ENCODE measurements at places on chromosomes 1 and 21.

- peak; percentile 42 for DNase-seq
These were observed 48.2 kb upstream of the TNFSF4 start for GRCh38 chr1:173255214-173255813.

- DNase-seq, result peak; percentile 15
These were observed 158.5 kb upstream of the LMO4 start for GRCh38 chr1:87170157-87170556.

DNA sequence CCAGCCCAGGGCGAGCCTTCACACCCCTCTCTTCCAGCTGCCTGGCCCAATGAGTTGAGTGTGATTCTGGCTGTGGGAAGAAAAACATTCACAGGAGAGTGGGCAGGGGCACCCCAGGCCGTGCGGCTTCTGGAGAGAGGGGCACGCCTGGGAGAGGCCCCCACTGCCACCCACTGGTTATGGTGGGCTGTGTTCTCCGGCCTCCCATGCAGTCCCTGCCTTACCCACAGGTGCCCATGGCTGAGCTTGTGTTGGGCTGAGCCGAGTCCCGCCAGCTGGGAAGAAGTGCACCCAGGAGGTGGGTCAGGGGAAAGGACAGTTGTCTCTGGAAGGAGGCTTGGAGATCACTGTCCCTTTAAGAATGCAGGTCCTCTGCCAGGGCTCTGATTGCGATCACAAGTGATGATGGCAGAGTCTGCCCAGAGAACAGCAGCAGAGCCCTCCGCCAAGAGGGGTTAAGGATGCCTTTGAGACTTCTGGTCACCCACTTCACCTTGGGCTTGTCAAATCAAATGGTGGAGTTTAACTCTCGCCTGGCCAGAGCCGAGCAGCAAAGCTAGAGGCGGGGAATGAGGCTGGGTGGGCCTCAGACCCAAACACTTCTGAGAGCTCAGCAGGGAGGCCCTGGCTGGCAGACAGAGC, 124.7 kb upstream of the ARHGEF16 start:
- DNase-seq, result no peak

DNA sequence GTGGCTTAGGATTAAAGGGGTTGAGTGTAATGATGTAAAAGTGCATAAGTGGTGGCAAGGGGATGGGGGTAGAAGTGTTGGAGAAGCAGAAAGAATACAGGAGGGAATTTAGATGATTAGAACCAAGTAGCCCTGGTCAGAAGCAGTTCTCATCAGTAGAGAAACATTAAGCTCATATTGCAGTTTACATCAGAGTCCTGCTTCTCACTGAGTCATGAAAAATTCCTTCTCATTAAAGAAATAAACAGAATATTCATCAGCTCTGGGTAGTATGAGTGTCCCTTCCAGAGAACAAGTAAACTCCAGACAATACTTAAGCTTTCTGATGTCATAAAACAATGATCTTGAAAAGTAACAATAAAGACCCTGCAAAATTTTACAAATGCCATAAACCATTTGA, 36.5 kb downstream of the LRRIQ3 start:
- DNase-seq, result no peak

DNA sequence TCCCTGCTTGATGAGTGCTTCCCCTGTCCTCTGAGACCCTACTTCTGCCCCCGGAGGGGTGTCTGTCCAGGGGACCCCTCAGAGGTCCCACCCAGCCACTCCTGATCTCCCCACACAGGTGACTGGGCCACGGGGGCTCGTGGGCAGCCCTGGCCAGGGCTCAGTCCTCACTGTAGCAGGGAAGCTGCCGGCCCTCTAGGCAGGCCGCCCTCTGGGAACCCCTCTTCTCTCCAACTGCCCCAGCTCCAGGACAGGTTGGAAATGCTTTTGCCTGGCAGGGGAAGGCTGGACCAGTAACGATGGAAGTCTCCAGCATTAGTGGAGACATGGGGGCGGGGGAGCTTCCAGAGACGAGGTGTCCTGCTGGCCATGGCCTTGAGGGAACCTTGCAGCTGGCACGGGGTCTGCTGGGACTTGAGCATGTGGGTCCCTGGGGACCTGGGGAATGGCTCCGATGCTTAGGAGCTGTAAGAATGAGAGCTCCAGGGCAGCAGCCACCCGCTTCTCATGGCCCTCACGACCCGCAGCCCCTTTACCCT, 3.1 kb upstream of the FNDC10 start:
- no peak for DNase-seq

GRCh38 chr1:225980005-225980836, 18.9 kb downstream of the SDE2 start:
- no peak for DNase-seq

GRCh38 chr1:156481527-156481926, 19.0 kb downstream of the MEF2D start:
- DNase-seq, result no peak

- DNase-seq, result no peak
These were observed 37.4 kb downstream of the NCF2 start for GRCh38 chr1:183552891-183553290.

- no peak for DNase-seq
These were observed 77.9 kb downstream of the ADARB1 start for GRCh38 chr21:45152265-45152746.

GRCh38 chr1:224739997-224740684, 124.0 kb downstream of the CNIH3 start:
- no peak for DNase-seq

DNA sequence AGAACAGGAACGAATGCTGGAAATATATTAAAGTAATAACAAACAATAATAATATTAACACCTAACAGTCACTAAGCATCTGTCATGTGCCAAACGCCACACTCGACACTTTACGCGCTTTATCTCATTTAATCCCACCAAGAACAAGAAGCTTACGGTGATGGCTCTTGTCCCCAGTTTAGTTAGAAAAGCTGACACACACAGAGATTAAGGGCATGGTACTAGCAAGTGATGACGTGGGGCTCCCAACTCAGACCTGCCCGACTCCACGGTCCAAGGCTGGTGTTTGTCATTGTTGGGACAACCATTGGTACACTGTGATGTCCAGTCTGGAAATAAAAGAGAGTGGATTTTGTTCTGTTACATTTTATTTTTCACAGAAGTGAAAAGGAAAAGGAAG, 41.1 kb upstream of the KIF26B start:
- DNase-seq, result no peak

- no peak for DNase-seq
These were observed 24.0 kb upstream of the CDK18 start for GRCh38 chr1:205480349-205480985.

DNA sequence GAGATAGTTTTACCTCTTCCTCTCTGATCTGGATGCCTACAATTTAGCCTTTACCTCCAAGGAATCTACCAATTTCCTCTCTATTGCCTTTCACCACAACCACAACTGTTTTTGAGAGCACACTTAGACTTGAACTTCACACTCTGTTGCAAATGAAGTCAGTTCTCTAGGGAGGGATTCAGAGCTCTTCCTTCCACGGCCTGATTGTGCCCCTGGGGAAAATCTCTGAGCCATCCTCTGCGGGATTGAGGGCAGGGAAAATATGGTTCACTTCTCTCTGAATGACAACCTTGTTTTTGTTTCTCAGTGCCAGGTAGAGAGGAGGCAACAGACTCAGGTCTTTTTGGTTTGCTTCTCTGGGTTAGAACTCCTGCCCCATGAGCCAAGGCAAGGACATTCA, 35.4 kb upstream of the BCL10 start:
- DNase-seq, result no peak

- no peak for DNase-seq
These were observed 7.9 kb downstream of the LHX4 start for GRCh38 chr1:180237869-180238476.

GRCh38 chr1:64631346-64632034, 113.4 kb upstream of the RAVER2 start:
- DNase-seq, result no peak

- peak; percentile 54 for DNase-seq
These were observed 21.9 kb downstream of the UBE2Q1 start for GRCh38 chr1:154536570-154536969.

DNA sequence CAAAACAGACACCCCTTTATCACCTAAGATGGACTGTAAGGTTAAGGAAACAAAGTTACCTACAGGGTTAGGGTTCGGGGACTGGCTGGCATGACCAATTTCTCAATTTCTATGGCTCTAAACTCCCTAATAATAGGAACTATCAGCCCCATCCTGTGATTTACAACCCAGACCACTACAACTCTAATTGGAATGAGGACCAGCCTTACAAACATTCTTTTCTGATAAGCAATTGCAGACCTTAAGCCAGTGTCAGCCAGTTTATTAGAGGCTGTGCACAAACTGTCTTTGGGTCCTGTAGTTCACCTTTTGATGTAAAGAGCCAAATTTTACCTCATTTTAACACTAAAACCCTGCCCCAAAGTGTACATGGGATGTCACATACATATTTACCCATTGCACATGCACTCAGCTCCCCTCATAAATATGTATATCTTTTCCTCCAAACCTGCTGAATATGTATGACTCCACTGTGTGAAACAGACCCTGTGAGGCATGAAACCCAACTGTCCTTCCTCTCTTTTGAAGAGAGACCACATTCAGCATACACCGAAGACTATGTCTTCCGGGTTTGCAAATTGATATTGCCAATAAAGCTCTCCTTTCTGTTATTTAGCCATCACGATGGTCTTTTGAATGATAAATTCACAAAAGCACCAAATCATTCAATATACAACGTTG, 7.3 kb upstream of the APP start:
- peak; percentile 51 for DNase-seq

- no peak for DNase-seq
These were observed 9.0 kb upstream of the TBX19 start for GRCh38 chr1:168271636-168272035.

DNA sequence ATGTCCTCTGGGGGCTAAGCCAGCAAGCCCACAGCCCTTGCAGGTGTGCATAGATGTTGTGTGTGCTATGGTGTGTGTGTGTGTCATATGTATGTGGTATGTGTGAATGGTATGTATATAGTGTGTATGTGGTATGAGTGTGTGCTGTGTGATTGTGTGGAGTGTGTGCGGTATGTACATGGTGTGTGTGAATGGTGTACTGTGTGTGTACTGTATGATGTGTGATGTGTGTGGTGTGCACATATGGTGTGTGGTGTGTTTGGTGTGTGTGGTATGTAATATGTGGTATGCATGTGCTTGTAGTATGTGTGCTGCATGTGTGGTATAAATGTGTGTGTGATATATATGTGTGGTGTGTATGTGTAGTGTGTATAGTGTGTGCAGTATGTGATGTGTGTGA, 107.0 kb downstream of the CAPN8 start:
- DNase-seq, result no peak

DNA sequence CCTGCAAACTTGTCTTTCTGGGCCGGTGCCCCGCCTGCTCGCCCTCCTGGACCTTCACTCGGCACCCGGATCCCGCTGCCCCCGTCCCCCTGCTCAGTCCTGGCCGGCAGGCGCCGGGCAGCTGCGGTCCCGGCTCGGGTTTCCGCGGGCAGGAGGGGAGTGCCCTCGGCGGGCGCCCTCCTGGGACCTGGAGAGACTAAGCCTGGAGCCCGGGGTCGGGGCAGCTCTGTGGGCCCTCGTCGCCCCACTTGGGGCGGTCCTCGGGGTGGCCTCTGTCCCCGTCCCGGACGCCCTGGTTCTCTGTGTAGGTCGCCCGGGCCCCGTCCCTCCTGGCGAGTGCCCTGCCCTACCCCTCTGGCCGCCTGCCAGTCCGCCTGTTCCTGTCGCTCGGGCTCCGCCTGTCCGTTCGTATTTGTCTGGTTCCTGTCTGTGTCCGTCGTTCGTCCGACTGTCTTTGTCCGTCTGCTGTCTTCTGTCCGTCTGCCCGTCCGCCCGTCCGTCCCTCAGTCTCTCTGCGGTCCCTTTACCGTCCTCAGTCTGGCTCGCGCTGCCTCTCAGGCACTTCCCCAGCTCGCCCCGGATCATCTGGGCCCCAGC, 490 bp downstream of the SERINC2 start:
- DNase-seq, result peak; percentile 58

GRCh38 chr1:154998201-154998780, 4.3 kb upstream of the ZBTB7B start:
- no peak for DNase-seq

- no peak for DNase-seq
These were observed 22.0 kb downstream of the HHIPL2 start for GRCh38 chr1:222525951-222526350.

DNA sequence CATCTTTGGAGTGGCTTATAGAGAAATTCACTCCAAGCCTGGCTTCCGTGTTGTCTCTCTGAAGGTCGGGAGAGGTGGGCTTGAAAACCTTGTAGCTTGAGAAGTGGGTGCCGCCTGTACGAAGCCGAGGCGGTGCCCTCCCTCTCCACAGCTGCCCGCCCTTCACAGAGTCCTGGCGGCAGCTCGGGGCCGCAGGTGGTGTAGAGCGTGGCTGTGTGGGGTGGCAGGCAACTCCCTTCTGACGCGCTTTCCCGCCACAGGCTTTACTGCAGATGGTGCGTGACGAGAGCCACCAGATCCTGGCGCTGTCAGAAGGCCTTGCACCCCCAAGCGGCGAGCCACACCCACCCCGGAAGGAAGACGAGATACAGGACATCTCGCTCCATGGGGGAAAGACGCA, 33.1 kb upstream of the DIP2A start:
- DNase-seq, result no peak

GRCh38 chr1:209249280-209249670, 334.2 kb upstream of the CAMK1G start:
- DNase-seq, result no peak

DNA sequence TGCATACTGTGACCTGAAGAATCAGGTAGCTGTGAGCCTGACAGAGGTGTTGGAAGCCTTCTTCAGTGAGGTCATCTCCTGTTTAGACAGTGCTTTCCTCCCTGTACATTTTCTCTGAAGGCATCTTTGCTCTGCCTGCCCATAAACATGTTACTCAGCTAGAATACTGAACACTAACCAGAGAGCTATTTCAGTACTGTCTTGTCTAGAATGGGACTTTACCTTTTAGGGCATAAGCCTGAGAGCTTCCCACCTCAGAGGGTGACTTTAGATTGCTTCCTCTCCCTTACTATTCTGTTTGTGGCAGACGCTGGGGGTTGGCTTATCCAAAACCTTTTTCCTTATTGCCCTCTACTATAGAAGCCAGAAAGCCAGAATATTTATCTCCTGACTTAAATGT, 23.3 kb upstream of the ZNF326 start:
- DNase-seq, result no peak

GRCh38 chr1:201536558-201536957, 2.4 kb upstream of the NAV1 start:
- DNase-seq, result peak; percentile 90

DNA sequence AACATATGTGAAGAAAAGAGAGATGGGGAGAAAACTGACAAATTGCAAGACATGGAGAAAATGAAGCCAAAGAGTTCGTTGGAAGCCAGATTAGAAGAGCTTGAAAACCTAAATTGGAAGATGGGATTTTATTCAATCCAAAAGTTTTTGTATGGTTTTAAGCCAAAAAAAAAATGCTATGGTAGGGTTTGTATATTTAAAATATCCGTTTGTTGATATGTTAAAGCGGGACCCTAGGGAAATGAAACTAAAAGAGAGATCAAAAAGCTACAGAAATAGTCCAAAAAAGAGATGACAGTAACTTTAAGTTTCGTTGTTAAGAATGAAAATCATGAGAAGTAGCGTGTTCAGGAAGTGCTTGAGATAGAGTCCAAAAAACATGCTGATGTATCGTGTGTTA, 617.7 kb upstream of the ADGRL2 start:
- no peak for DNase-seq

GRCh38 chr1:115337633-115338456, at the start of gene NGF:
NGF (minus strand) TSS chr1:115338249; CDS start chr1:115286795, 51,454 bp downstream.
- DNase-seq, result peak; percentile 79
